ENCODE measurements at places on chromosomes 7 and 10.

DNA sequence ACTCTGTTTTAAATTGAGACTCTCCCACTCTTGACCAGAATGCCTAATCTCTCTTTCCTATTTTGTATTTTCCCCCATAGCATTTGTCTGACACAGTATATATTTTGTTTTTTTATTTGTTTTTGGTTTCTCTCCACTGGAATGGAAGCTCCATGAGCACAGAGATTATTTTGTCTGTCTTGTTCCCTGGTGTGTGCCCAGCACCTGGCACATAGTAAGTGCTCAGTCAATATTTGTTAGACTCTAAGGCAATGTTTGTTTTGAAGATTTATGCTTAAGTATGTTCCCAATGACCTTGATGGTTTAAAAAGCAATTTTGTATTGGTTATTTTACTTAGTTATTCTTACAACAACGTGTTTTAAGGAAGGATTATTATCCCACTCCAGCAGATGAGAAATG lies 201.8 kb downstream of the DYNC1I1 start:
- DNase-seq = no peak

- no peak for DNase-seq
Measured at GRCh38 chr10:69748621-69749020, 53.1 kb upstream of the COL13A1 start.

DNA sequence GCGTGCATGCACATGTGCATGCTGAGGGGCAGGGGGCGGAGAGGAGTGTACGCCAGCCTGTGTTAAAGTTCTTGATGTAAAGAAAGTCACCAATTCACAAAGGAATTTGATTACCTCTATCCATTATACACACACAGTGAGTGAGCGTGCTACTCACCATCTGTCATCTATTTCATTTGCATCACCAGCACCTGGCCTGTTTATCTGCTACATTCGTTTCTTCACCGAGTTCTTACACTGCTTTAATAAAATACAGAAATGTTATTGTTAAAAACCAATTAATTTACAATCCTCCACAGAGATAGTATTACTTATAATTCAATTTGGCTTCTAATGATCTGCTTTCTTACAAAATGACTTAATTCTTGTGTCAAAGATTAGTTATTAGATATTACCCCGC lies 32.6 kb downstream of the NEUROD6 start:
- no peak for DNase-seq

GRCh38 chr10:11431216-11431555 lies 180.3 kb downstream of the USP6NL start:
- no peak for DNase-seq

DNA sequence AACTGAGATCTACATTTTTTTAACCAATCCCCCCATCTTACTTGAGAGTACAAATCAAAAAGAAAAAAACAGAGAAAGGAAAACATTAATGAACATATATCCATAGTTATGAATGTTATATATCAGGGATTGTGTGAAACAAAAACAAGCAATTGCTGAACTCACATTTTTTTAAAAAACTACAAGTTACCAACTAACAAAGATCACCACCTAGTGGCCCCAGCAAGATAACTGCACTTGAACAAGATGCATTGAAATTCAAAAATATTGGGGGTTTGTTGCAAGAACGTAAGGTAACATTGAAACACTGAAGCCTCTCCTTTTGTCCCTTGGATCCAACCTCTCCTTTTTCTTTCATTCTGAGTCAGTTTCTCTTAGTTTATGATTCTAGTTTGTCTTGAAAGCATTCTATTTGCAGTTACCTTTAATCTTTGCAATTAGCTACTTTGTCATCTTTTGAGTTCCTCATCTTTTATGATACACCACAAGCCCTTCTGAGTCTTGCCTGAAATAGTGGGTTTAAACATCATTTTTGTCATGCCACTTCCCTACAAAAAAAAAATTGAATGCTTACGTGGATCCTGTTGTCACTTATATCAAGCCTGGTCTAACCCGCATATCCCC lies 87.3 kb upstream of the TES start:
- DNase-seq = no peak
